Activated T-helper 2 cell treated with anti-CD3 and anti-CD28 coated beads, Interferon-gamma antibody, Interleukin-2, Interleukin-4, amounts not matched to agents 10 μg/mL and 5 μg/mL and 100 μg/mL, durations not matched to agents 14 hours and 24 hours and 36 hours (primary cell): ENCODE measurements at places on chromosomes 2 and 18.

GRCh38 chr2:216845426-216845825 is 14.4 kb downstream of the TNP1 start:
- H3K27me3 ChIP-seq = peaks cover 17% of the 10 kb centered on the region
- no peaks in the 10 kb centered on the region for H3K36me3 ChIP-seq
- DNase-seq = no peak
- no peak overlapping the region for H3K27ac ChIP-seq
- peaks cover 9% of the 10 kb centered on the region for H3K4me1 ChIP-seq

DNA sequence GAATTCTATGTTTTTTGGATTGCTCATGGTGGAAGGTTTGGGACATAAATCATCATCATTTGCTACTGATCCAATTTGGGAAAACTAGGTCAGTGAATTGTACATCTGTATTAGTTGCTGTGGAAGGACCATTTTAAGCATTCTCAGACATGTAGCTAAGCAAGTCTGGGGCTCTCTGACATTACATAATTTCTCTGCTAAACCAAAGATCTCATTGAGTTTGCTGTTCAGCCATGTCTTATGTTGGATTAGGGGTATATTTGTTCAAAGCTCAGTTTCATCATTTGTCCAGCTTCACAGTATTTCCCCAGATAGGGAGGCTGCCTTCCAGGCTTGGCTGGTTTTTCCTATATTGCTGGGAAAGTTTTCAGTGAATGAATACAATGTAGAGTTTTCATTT is 399.7 kb downstream of the MTX2 start:
- H3K4me1 ChIP-seq = no peaks in the 10 kb centered on the region
- no peaks in the 10 kb centered on the region for H3K36me3 ChIP-seq
- no peak overlapping the region for H3K27ac ChIP-seq
- H3K4me3 ChIP-seq = no peak overlapping the region

GRCh38 chr2:171522052-171522787 is at the start of gene CYBRD1:
CYBRD1 (plus strand) TSS chr2:171522474; CDS start chr2:171522546, 72 bp downstream.
- DNase-seq = peak; percentile 9
- peaks cover 9% of the 10 kb centered on the region for H3K4me1 ChIP-seq
- peaks cover 58% of the 10 kb centered on the region for H3K27me3 ChIP-seq
- peak within 1 kb of the TSS; percentile 80 for H3K4me3 ChIP-seq
- H3K27ac ChIP-seq = peak within 1 kb of the TSS; percentile 60
- no peaks in the 10 kb centered on the region for H3K36me3 ChIP-seq

- no peak overlapping the region for H3K27ac ChIP-seq
- peaks cover 20% of the 10 kb centered on the region for H3K4me1 ChIP-seq
- no peak overlapping the region for H3K4me3 ChIP-seq
These were observed 61.5 kb upstream of the PPM1B start for GRCh38 chr2:44107086-44107740.

- DNase-seq = no peak
- no peaks in the 10 kb centered on the region for H3K27me3 ChIP-seq
- no peaks in the 10 kb centered on the region for H3K36me3 ChIP-seq
- H3K4me3 ChIP-seq = no peak overlapping the region
- H3K27ac ChIP-seq = no peak overlapping the region
These were observed 91.4 kb downstream of the RTN4 start for GRCh38 chr2:54958717-54959371.

GRCh38 chr2:43293744-43294695 is 67.6 kb upstream of the ZFP36L2 start:
- peak overlapping the region; percentile 34 for H3K4me3 ChIP-seq
- no peaks in the 10 kb centered on the region for H3K27me3 ChIP-seq
- peaks cover 31% of the 10 kb centered on the region for H3K4me1 ChIP-seq
- DNase-seq = peak; percentile 54

DNA sequence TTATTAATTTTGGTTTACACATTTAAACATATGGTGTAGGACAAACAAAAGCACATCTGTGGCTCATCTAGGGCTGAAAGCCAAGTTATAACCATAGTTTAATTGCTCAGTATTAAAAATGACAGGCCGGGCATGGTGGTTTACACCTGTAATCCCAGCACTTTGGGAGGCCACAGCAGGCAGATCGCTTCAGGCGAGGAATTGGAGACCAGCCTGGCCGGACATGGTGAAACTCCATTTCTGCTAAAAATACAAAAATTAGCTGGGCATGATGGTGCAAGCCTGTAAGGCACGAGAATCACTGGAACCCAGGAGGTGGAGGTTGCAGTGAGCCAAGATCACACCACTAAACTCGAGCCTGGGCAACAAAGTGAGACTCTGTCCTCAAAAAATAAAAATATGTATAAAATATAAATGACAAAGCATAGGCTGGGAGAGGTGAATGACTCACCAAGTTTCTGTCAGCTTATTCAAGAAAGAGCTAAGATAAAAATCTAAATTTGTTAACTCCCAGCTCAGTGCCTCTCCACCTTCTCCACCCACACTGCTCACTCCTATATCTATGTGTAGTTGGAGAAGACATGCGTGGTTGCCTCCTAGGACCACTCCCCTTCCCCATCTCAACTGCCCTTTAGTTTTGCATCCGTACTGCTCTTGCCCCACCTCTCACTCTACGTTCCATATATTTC is 79.2 kb upstream of the PID1 start:
- no peak overlapping the region for H3K27ac ChIP-seq
- no peaks in the 10 kb centered on the region for H3K4me1 ChIP-seq
- H3K27me3 ChIP-seq = no peaks in the 10 kb centered on the region
- no peak for DNase-seq
- H3K36me3 ChIP-seq = no peaks in the 10 kb centered on the region

DNA sequence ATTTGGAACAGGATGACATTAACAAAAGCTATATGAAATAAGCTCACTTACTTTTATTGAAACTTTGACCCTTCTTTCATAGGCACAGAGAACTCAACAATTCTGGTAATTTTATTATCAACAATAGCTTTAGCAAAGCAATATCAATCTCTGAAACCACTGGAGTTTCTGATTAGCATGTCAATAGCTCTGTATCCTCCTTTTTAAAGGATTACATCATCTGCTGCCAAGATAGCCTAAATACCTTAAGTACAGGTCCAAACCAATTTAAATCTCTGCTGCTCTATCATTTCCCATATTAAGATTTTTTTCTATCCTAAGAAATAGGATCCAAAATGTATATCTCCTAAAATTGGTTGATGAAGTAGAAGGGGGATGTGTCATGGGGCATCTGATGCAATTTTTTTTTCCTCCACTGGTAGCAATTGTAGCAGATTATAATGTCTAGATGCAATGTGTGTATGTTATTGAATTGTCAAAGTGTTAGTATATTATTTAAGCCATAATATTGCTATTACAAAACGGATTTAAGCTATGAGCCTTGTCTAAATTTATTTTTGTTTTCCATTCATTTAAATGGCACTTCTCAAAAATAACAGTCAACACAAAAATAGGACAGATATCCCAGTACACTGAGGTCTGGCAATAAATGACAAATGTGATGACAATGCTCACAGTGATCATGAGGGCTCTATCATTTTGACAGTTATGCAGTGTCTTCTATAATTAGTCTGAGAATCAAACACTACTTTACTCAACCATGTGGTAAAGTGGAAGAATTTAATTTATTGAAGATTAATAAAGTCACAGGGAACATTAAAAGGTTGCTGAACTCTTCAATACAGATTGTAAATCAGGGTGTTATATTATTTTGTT is 328.4 kb downstream of the CDH7 start:
- no peak for DNase-seq
- no peaks in the 10 kb centered on the region for H3K27me3 ChIP-seq
- H3K36me3 ChIP-seq = no peaks in the 10 kb centered on the region

- H3K27ac ChIP-seq = no peak overlapping the region
- no peak for DNase-seq
- H3K36me3 ChIP-seq = no peaks in the 10 kb centered on the region
These were observed 88.3 kb downstream of the AGAP1 start for GRCh38 chr2:235582081-235582686.

DNA sequence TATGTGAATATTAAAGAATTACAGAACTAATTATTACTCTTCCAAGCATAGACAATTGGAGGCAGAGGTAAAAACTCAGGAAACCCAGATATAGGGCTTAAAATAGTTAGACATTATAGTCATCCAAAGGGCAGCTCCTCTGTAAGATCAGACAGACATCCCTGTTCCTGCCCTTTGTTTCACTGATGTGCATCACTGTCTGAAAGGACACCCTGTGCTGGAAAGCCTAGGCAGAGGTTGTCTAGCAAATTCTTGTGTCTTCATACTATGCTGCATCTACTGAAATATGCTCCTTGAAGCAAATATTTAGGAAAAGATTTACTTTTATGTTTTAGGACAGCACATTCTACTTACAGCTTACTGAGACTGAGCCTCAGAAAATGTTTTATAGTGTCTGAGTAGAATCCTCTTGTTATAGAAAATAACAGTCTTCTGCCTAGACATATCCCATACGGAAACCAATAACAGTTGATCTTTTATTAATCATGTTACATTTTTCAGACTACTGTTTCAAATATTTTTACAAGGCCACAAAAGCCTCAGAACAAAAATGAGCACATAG is 977.3 kb upstream of the CDH2 start:
- H3K27me3 ChIP-seq = no peaks in the 10 kb centered on the region
- no peak for DNase-seq
- H3K36me3 ChIP-seq = no peaks in the 10 kb centered on the region
- no peak overlapping the region for H3K27ac ChIP-seq

- no peak overlapping the region for H3K4me3 ChIP-seq
- no peaks in the 10 kb centered on the region for H3K36me3 ChIP-seq
- no peak overlapping the region for H3K27ac ChIP-seq
These were observed 11.8 kb upstream of the UGT1A8 start for GRCh38 chr2:233605680-233606079.

DNA sequence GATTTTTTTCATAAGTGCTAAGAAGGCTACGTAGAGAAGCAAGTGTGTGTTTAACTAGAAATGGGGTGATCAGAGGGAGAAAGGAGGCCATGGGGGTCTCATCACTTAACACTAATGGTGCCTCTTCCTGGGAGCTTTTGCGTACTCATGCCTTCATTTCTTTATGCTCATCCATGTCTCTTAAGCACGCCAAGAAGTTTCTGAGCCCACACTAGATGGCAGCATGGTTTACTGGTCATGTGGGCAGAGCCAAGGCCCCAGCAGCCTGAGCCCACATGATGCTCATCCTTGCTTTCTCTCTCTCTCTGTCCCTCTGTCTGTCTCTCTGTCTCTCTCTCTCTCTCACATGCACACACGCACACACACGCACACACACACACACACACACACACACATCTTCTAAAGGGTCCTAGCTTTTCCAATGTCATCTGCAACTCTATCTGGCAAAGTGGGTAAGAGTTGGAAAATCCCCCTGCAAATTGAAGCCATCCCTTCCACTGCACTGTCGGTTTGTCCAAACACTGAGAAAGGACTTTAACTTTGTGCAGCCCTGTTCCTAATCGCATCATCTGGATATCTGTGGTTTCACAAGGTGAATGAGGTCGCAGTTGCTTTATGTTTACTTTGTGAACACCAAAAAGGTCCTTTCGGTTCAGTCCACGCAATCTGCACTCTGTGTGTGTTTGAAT is 137.1 kb upstream of the CCDC68 start:
- no peak for DNase-seq
- no peaks in the 10 kb centered on the region for H3K4me1 ChIP-seq
- H3K36me3 ChIP-seq = no peaks in the 10 kb centered on the region
- no peak overlapping the region for H3K4me3 ChIP-seq

- no peak overlapping the region for H3K27ac ChIP-seq
- no peaks in the 10 kb centered on the region for H3K27me3 ChIP-seq
- no peak for DNase-seq
- H3K4me3 ChIP-seq = no peak overlapping the region
- H3K36me3 ChIP-seq = no peaks in the 10 kb centered on the region
These were observed 92.3 kb downstream of the B3GNT2 start for GRCh38 chr2:62287899-62288880.

GRCh38 chr18:58309099-58309498 is 265.1 kb downstream of the NEDD4L start:
- H3K4me1 ChIP-seq = peaks cover 11% of the 10 kb centered on the region
- H3K27ac ChIP-seq = no peak overlapping the region
- H3K27me3 ChIP-seq = peaks cover 22% of the 10 kb centered on the region
- H3K36me3 ChIP-seq = no peaks in the 10 kb centered on the region

DNA sequence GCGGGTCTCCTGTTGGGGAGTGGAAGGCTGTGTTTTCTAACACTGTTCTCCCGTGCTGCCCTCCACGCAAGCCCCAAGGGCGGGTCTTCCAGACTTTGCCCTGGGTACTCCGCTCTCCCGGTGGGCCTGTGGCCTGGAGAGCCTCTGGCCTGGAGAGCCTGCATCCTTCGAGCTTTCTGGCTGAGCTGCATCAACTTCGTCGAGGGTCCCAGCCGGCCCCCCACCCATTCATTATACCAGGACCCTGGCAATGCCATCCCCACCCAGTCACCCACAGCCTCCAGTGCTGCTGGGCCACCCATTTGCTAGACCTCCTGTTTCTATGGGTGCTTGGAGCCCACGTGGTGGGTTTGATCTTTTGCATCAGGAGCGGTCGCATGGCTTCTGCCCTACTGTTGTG is 102.2 kb downstream of the PTGR3 start:
- DNase-seq = no peak
- H3K36me3 ChIP-seq = no peaks in the 10 kb centered on the region
- no peak overlapping the region for H3K4me3 ChIP-seq
- no peak overlapping the region for H3K27ac ChIP-seq

GRCh38 chr2:226792155-226792881 is 7.3 kb downstream of the IRS1 start:
- H3K27me3 ChIP-seq = peaks cover 6% of the 10 kb centered on the region
- H3K36me3 ChIP-seq = no peaks in the 10 kb centered on the region
- H3K4me3 ChIP-seq = peak overlapping the region; percentile 59
- H3K27ac ChIP-seq = peak overlapping the region; percentile 80

- no peaks in the 10 kb centered on the region for H3K36me3 ChIP-seq
- peaks cover 13% of the 10 kb centered on the region for H3K4me1 ChIP-seq
- H3K27ac ChIP-seq = no peak overlapping the region
These were observed 107.6 kb upstream of the MAP3K20 start for GRCh38 chr2:172968061-172968469.

DNA sequence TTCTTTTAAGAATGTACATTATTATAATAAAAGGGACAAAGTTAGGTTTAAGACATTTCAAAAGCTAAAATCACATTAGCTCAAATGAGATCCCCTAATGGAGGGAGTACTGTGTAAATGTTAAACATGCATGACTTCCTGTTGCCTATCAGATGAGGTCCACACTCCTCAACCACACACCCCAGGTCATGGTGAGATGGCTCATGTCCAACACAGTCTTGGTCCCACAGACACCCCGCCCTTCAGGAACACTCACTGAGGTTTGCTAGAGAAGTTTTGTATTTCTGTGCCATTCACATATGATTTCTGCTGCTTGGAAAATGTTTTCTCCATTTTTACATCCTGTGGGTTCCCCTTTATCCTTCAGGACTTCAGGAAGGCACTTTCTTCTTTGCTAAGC is 491.0 kb downstream of the SOX11 start:
- H3K4me3 ChIP-seq = no peak overlapping the region
- H3K27me3 ChIP-seq = no peaks in the 10 kb centered on the region
- DNase-seq = no peak

GRCh38 chr18:75065251-75066000 is 143.5 kb downstream of the PTGR3 start:
- no peak for DNase-seq
- H3K4me1 ChIP-seq = peaks cover 8% of the 10 kb centered on the region
- H3K4me3 ChIP-seq = no peak overlapping the region
- H3K36me3 ChIP-seq = no peaks in the 10 kb centered on the region

- H3K27ac ChIP-seq = no peak overlapping the region
- no peaks in the 10 kb centered on the region for H3K4me1 ChIP-seq
- no peaks in the 10 kb centered on the region for H3K36me3 ChIP-seq
- DNase-seq = no peak
- no peak overlapping the region for H3K4me3 ChIP-seq
- no peaks in the 10 kb centered on the region for H3K27me3 ChIP-seq
These were observed 18.2 kb downstream of the FHOD3 start for GRCh38 chr18:36315736-36316135.

- no peak overlapping the region for H3K4me3 ChIP-seq
- peaks cover 10% of the 10 kb centered on the region for H3K27me3 ChIP-seq
- no peak overlapping the region for H3K27ac ChIP-seq
- H3K4me1 ChIP-seq = no peaks in the 10 kb centered on the region
These were observed 27.8 kb upstream of the SERPINB12 start for GRCh38 chr18:63514326-63514725.
